ENCODE measurements at places on chromosomes 12 and 14.

DNA sequence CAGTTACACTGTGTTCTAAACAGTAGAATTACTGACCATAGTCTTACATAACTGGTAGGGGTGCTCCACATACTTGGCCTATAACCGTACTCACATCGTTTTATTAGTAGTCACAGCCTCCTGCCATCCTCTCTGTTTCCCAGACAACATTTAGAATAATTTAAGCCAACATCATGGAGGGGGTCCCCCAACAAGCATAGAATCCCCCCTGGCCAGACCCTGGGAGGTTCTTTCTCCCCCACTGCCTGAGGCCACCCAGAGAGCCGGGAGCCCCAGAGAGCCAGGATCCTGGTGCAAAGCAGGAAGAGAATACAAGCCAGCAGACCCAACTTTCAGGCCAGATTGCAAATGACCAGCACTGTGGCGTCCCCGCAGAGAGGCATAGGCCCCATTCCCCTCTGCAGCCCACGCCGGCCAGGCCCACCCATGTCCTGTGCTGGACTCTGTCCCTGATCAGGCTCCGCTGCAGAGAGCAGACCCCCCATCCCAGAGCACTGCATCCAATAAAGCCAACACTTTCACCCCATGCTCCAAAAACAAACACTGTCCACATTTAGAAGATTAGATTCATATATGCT, 195.2 kb downstream of the NTF3 start:
- no peak for DNase-seq

DNA sequence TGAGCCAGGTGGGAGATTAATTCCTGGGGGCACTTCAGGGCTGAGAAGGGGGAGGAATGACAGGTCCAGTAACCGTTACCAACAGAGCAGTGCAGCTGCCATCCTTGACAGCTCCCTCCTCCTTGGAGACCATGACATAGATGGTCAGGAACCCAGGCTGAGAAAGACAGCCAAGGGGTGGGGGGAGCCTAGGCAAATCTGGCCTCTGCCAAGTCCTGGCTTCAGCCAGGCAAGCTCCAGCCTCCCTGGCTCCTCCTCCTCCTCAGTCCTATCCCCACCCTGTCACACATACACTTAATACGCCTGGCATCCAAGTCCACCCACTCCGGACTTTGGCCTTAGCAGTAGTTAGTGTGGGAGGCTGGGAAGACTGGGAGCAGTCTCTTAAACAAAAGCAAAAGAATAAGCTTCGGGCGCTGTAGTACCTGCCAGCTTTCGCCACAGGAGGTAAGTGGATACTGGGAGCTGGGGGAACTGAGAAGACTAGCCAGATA, at the start of gene RDH5:
Gene RDH5 (plus strand): TSS at position 323 of the 494 bp plus-strand sequence. CDS start 792 bp downstream, outside the sequence.
- no peak for DNase-seq

- no peak for DNase-seq
These were observed 22.6 kb upstream of the DUSP16 start for GRCh38 chr12:12585115-12585863.

DNA sequence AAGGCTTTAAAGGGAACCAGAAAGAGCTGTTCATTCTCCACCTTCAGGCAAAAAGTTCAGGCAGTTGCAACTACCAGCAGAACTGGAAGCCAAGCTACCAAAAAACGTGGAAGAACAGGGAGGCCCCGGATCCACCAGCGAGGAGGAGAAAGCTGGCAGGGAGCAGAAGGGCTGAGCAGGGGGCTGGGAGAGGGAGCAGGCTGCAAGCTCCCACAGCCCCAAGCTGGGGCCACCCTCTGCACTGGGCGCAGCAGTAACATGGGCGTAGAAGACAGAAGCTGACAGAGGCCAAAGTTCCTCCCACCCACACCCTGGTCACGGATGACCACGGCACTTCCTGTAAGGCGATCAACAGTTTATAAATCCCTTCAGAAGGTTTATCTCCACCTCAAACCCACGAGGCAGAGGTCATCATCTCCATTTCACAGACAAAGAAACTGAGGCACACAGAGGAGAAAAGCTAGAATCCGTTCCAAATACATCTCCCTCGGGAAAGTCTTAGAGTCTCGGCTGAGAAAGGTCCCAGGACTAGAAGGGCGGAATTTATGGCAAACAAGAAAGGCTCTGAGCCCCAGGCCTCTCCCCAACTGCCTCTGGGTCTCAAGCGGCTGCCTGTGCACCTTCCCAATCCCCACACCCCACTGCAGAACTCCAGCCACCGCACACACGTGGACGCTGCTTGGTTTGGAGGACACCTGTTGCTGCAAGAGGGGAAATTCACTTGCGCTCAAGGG, 1.8 kb downstream of the CCDC85C start:
- no peak for DNase-seq

DNA sequence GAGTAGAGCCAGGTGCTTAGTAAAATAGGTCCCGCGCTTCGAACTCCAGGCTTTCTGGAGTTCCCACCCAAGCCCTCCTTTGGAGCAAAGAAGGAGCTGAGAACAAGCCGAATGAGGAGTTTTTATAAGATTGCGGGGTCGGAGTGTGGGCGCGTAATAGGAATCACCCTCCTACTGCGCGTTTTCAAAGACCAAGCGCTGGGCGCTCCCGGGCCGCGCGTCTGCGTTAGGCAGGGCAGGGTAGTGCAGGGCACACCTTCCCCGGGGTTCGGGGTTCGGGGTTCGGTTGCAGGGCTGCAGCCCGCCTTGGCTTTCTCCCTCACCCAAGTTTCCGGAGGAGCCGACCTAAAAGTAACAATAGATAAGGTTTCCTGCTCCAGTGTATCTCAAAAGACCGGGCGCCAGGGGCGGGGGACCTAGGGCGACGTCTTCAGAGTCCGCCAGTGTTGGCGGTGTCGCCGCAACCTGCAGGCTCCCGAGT, 3.6 kb downstream of the SSTR1 start:
- DNase-seq, result no peak

GRCh38 chr12:48991247-48992050, 7.7 kb downstream of the DDN start:
- DNase-seq, result no peak

GRCh38 chr14:75518625-75519024, 3.6 kb upstream of the BATF start:
- peak; percentile 87 for DNase-seq

DNA sequence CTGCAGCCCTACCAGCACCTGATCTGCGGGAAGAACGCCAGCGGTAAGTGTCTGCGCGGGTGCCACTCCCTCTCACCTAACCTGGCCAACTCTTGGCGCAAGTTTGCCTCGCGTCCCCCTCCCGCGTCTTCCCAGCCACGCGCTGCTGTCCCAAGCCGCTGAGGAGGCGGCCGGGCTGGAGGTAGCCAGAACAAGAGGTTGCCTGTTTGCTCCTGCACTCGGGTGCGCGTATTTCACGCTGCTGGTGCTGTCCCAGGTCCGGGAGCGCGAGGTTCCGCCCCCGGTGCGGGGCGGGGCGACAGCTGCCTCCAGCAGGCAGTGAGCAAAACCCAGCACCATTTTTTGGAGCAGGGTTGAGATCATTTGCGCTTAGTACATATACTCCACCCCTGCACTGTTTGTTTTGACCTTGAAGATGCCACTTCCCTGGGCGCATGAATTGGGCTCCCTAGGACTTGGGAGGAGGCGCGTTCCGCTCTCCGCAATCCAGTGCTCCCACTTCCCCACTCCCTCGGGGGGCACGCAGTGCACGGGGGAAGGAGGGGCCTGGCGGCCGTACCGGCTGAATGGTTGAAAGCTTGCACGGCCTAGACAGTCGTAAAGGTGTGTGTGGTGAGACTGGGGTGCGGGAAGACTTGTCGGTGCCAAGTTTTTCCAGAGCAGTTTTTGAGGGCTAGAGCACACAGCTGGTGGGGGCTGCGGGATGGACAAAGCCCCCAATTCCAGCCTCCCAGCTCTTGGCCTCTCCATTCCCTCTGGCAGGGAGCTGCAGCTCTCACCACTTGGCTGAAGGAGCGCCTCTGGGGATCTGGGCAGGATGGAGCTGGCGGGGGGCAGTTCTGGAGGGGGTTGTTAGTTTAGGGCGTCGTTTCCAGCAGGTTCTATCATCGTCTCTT, 226.9 kb upstream of the CRY1 start:
- DNase-seq, result no peak

DNA sequence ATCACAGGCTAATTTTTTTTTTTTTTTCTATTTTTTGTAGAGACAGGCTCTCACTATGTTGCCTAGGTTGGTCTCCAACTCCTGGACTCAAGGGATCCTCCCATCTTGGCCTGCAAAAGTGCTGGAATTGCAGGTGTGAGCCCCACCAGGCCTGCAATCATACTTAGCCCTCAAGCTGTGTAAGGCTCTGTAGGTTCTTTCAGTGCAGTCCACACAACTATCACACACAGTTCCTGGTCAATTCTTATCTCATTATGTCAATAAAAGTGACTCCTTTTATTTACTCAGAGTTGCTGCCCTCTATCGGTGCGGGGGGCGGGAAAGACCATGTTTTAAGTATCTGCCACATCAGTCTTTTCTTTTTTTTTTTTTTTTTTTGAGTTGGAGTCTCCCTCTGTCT, 29.0 kb downstream of the SLC2A3 start:
- peak; percentile 14 for DNase-seq

DNA sequence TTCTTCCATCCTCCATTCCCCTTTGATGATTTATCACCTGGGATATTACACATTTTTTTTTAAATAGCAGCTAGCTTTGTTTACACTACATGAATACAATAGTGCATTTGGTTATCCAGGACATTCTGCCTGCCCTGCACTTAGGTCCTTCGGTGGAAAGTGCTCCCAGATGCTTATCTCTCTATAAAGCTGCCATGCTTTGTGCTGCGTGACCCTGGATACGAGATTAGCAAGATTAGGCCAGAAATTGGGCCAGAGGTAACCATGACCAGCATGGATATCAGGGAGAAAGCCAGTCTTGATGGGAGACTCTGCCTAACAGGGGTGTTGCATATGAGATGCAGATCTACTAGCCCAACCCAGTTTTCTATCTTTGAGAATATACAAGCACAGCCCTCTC, 12.1 kb upstream of the KRT83 start:
- DNase-seq, result no peak

DNA sequence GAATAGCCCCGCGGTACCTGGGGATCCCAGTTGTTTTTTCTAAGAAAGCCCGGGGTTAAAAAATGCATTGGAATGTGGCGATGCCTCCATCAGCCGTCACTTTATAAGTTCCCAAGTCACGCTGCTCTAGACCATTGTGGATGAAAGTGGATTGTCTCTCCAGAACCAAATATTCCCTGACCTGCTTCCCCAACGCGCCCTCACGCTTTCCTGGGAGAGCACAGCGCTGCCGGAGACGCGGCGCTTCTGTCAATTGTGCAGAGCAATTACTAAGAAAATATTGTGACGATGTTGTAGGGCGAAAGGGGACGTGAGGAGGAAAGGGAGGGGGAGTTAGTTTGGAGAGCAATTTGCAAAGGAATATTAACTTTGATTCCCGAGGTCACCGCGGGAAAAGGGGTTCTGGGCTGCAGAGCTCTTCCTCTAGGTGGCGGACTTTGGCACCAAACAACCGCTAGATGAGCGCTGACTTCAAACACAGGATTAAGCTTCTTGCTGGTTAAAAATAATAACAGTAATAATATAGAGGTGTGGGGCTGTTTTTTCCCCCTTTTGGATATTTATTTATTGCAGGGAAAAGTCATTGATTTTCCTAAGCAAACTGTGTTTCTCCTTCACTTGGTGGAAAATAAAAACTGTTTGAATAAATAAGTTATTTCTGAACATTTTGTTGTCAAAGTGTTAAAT, 9.6 kb upstream of the FOXG1 start:
- DNase-seq, result peak; percentile 64

GRCh38 chr12:121365416-121366062, 13.3 kb upstream of the ANAPC5 start:
- no peak for DNase-seq

GRCh38 chr12:106586278-106586802, 3.5 kb downstream of the RFX4 start:
- DNase-seq, result no peak

- DNase-seq, result no peak
These were observed 88.2 kb downstream of the SYNE2 start for GRCh38 chr14:63941023-63941422.

DNA sequence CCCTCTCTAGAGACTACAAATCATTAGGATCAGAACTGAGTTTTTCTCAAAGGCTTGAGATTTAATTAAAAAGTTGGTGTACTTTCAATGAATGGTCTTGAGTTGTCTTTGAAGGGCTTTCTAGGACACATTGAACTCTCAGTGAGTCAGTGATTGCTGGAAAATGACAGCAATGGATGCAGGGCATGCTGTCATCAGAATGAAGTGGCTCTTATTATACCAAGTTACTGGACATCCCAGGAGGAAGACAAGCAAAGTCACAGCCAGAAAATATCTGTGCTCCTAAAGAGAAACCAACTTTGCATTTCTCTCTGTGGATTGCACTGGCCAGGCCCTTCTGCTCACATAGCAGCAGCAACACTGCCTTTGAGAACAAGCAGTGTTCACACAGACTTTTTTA, 112.6 kb downstream of the PRIMA1 start:
- DNase-seq, result no peak

GRCh38 chr14:96623676-96624484, 121.7 kb downstream of the PAPOLA start:
- no peak for DNase-seq

DNA sequence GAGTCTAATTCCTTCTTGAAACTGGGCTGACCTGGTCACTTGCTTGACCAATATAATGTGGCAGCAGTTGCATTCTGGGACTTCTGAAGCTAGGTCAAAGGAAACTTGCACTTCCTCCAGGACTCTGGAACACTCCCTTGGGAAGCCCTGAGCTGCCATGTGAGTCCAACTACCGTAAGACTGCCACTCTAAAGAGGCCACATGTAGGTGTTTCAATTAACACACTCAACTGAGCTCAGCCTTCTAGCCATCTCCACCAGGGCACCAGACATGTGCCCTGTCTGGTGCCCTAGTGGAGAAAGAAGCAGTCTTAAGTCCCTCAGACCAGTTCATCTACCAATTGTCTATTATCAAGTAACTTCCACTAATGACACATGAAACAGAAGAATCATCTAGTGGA, 6.1 kb upstream of the TEP1 start:
- DNase-seq, result no peak

GRCh38 chr12:1800401-1801302, 19.7 kb upstream of the LRTM2 start:
- DNase-seq, result peak; percentile 72

DNA sequence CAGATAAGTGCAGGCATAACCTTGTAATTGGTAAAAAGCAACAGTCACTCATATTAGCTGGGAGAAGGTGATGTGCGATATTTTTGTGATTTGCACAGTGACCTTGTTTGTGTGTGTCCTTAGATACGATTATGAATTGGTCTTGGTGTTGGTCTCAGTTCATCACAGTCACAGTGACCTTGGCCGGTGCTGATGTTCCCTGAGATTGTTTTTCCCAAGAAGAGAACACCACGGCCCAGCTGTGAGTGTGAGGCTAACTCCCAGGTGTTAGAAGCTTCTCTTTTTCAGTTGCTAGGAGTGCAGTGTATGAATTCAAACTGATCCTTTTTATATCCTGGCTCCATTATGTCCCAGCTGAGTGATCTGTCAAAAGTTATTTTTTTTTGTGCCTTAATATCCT, 46.2 kb downstream of the TRHDE start:
- DNase-seq, result no peak
